ENCODE measurements at places on chromosomes 7 and 10.

- DNase-seq: no peak
Observed at GRCh38 chr7:70016044-70016770, 417.9 kb downstream of the AUTS2 start.

GRCh38 chr10:132878730-132879407 lies 63.5 kb downstream of the CFAP46 start:
- DNase-seq: no peak

- DNase-seq: no peak
Observed at GRCh38 chr10:31142026-31142425, 110.4 kb upstream of the ZNF438 start.

DNA sequence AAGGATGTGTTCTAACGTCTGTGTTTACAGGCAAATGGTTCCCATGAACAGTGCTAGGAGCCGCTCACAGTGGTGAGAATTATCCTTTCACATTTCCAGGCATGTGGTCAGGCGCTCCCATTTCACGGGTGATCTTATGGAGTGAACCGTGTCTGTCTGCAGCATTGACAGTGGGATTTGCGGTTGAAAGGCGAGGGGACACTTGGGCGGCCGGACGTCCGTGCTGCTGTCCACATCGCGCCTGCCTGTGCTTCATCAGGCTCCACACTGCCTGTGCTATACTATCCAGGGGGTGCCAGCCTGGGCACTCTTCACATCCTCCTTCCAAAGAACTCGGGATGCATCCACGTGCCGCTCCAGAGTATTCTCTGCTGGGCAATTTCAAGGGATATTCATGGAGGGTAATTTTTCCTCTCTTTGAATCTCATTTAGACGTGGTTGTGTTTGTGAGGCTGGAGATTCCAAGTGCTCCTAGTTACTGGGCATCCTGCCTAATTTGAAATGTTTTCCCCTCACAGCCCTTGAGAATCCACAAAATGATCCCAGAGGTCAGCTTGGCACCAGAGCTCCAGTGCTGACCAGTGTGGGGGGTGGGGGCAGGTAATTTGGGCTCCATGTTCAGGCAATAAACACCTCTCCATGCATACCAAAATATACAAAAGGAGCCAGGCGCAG lies 61.9 kb upstream of the EBF3 start:
- no peak for DNase-seq

Data from NCI-H2029 (cell line).